ENCODE measurements at places on chromosomes 7 and 10. TPM values are rescaled to one million over a fixed set of nuclear protein-coding genes. Genes with fewer than 3 reads are reported as not detected.

The CALML5 gene
- polyA plus RNA-seq = not detected

The INA gene
- polyA plus RNA-seq = 20.9 TPM

The DDC gene
- 2.1 TPM for polyA plus RNA-seq

The OPN4 gene
- polyA plus RNA-seq = not detected

The CRHR2 gene
- not detected for polyA plus RNA-seq

The LRRC4 gene
- polyA plus RNA-seq = not detected

The ADRB1 gene
- 0.62 TPM for polyA plus RNA-seq

The SFXN2 gene
- polyA plus RNA-seq = 8.5 TPM

The PPP1R9A gene
- polyA plus RNA-seq = 4.9 TPM

The EFCAB10 gene
- 4.2 TPM for polyA plus RNA-seq

The ATP6V0E2 gene
- polyA plus RNA-seq = 44.5 TPM

The TMEM139 gene
- 0.42 TPM for polyA plus RNA-seq

The ELN gene
- 0.16 TPM for polyA plus RNA-seq

The DNAH11 gene
- polyA plus RNA-seq = 0.01 TPM

The CFAP58 gene
- polyA plus RNA-seq = 0.25 TPM

The GIMAP4 gene
- not detected for polyA plus RNA-seq

The RET gene
- polyA plus RNA-seq = 0.22 TPM

The SPACDR gene
- polyA plus RNA-seq = 0.33 TPM

The VAX1 gene
- polyA plus RNA-seq = 0.68 TPM

The IDI2 gene
- polyA plus RNA-seq = not detected

The HOXA6 gene
- polyA plus RNA-seq = 2.1 TPM

The CYP2E1 gene
- 0.17 TPM for polyA plus RNA-seq

The NOS3 gene
- polyA plus RNA-seq = 0.51 TPM

The KCNMA1 gene
- polyA plus RNA-seq = 36.7 TPM

The FGFBP3 gene
- 3.2 TPM for polyA plus RNA-seq

The IL15RA gene
- 0.72 TPM for polyA plus RNA-seq

The PDK4 gene
- polyA plus RNA-seq = 8.6 TPM

The DPY19L1 gene
- polyA plus RNA-seq = 47.5 TPM

The CUTC gene
- polyA plus RNA-seq = 47.6 TPM

The HTRA1 gene
- polyA plus RNA-seq = 31.9 TPM

The NPTX2 gene
- not detected for polyA plus RNA-seq

The CRCP gene
- polyA plus RNA-seq = 40.3 TPM

The ANKMY2 gene
- 13.3 TPM for polyA plus RNA-seq

The PKD2L1 gene
- 0.10 TPM for polyA plus RNA-seq

The ITGA8 gene
- polyA plus RNA-seq = not detected

The TYSND1 gene
- 20.0 TPM for polyA plus RNA-seq

The CLRN3 gene
- 0.08 TPM for polyA plus RNA-seq

The FAM25C gene
- not detected for polyA plus RNA-seq

The MYOF gene
- 217 TPM for polyA plus RNA-seq

The STEAP4 gene
- not detected for polyA plus RNA-seq

The PHKG1 gene
- 1.0 TPM for polyA plus RNA-seq

The C10orf53 gene
- not detected for polyA plus RNA-seq

The CAV1 gene
- 547 TPM for polyA plus RNA-seq

The FXYD4 gene
- not detected for polyA plus RNA-seq

The INSYN2A gene
- 0.62 TPM for polyA plus RNA-seq

The AGMO gene
- polyA plus RNA-seq = 2.6 TPM

The AKR1E2 gene
- polyA plus RNA-seq = 15.2 TPM

The ZNF746 gene
- polyA plus RNA-seq = 10.6 TPM

The SERPINE1 gene
- 346 TPM for polyA plus RNA-seq

The UPK3B gene
- 20.6 TPM for polyA plus RNA-seq

The SLC18A3 gene
- polyA plus RNA-seq = not detected

The AUTS2 gene
- 2.8 TPM for polyA plus RNA-seq

The TEX36 gene
- not detected for polyA plus RNA-seq

The ABCF2 gene
- polyA plus RNA-seq = 69.1 TPM

The SNCG gene
- polyA plus RNA-seq = 7.4 TPM

The SP8 gene
- not detected for polyA plus RNA-seq

The CNNM1 gene
- 17.5 TPM for polyA plus RNA-seq

The FGFR2 gene
- 0.21 TPM for polyA plus RNA-seq

Measured in A549 (cell line).